ENCODE measurements at places on chromosomes 2 and 18.

- DNase-seq = peak; percentile 57
Observed at GRCh38 chr18:27921904-27922751, 254.8 kb downstream of the CDH2 start.

DNA sequence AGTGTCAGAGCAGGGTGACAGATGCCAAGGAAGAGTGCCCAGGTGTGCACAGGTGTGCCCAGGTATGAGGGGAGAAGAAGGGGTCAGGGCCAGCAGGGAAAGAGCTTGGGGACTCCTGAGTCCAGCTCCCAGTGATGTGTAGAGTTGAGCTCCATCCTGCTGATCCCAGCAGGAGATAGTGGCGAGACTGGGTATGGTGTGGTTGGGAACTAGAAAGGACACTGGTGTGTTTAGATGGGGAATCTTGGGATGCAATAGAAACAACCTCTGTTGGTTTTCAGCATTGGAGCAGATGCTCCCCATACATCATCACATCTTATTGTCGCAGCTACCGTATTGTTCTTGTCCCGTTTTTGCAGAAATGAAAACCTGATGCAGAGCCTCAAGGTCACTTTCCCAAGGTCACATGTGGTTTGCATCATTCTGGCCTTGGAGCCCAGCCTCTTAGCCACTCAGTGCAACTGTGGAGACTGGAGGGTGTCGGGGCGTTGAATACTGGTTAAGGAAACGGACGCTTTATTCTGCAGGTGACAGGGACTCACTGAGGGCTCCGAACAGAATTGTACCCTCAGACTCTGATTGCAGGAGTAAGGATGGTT, 166.7 kb downstream of the AGAP1 start:
- DNase-seq = no peak

- DNase-seq = no peak
Observed at GRCh38 chr2:236593531-236593930, 23.9 kb downstream of the ACKR3 start.

GRCh38 chr2:16273111-16273510, 332.8 kb downstream of the MYCN start:
- no peak for DNase-seq

- DNase-seq = no peak
Observed at GRCh38 chr2:128307595-128307994, 11.1 kb downstream of the HS6ST1 start.

DNA sequence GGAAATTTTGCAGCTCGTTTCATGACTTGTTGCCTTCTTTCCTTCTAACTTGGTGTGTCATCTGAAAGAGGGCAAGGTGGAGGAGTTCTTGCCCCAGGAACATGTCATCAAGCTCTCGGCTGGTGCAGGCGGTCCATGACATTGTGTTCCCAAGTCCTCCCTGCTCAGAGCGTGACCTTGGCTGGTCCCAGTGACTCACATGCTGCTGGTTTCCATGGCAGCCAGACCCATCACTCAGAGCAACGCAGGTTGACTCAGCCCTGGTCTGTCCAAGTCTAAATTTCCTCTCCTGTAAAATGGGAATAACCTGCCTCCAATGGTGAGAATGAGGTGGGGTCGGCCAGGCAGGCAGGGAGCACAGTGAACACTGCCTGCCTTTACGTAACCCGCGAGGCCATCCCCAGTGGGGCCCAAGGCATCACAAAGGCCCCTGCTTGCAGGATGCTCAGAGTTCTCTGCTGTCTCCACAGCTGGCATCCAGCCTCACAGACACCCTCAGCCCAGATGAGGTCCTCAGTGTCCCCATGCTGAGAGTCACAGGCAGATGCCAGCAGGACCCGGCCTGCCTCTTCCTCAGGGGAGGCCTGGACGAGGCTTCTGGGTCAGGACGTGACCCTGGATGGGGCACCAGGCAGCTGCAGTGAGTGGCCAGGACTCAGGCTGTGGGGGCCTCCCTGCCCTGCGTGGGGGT, 143.7 kb downstream of the TPO start:
- no peak for DNase-seq

DNA sequence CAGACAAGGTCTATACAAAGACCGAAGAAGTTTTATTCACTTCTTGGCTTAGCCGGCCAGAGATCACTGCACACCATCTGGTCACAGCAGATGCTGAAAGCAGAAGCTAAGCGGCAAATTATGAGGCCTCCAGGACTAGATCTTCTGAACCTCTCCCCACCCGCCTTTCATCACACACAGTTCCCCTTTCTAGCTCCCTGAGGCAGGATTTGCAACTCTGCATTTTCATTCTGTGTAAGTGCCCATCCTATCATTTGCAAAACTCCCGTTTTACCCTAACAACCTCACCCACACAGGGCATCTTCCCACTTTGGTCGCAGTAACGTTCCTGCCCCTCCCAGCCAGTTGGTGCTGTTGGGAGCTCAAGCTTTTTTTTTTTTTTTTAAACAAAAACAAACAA, 3.1 kb upstream of the MOB1A start:
- no peak for DNase-seq

GRCh38 chr18:57859314-57859713, 56.2 kb upstream of the ATP8B1 start:
- peak; percentile 30 for DNase-seq

DNA sequence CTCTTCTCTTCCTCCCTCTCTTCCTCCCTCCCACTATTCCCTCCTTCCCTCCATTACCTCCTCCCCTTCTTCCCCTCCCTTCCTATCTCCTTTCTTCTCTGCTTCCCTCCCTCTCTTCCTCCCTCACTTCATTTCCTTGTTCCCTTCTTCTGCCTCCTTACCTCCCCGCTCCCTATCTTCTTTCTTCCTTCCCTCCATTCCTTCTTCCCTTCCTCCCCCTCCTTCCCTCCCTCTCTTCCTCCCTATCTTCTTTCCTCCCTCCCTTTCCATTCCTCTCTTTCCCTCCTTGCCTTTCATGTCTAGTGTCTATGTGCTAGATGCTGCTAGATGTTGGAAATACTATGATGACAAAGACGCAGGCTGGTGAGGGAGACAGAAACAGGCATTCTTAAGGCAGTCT, 246.0 kb downstream of the TDRD15 start:
- DNase-seq = no peak

GRCh38 chr2:29193681-29194080, 78.5 kb downstream of the CLIP4 start:
- DNase-seq = no peak

DNA sequence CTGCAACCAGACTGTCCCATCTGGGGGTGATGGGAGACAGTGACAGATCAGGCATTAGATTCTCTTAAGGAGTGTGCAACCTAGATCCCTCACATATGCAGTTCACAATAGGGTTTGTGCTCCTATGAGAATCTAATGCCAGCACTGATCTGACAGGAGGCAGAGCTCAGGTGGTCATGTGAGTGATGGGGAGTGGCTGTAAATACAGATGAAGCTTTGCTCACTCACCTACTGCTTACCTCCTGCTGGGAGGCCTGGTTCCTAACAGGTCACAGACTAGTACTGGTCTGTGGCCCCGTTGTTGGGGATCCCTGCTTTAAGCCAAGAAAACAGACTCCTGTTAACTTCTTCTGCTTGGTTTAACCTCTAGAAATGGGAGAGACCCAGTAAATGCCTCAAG, 3.2 kb downstream of the CYP27A1 start:
- no peak for DNase-seq

DNA sequence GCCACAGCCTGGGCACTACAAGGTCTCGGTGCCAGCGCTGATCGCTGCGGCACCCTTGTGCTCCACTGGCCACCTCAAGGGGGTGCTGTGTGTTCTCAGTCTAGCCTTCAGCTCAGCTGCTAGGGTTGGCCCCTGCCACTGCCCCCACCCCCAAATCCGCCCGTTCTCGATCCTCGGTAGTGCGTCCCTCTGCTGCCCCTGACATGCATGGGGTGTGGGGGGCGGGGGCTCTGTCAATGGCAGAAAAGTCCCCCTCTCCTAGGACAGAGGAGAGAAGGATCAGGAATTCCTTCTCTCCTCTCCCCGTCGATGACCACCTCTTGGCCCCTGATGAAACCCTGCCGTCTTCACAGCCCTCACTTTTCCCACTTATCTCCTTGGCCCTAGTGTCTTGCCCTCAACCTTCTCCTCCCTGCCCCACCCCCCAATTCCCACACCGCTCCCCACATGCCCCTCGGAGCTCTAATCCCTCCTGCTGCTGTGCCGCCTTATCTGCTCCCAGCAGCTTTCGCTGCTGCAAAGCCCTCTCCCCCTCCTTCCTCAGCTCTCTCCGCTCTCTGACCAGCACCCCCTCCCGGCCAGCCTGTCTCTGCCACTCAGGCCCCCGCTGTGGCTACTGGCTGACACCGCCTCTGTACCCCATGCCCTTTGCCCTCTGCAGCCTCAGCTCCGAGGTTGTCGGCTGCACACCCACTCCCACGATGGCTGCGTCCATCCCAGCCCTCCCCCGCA, 4.3 kb upstream of the ASIC4 start:
- no peak for DNase-seq

GRCh38 chr18:42100911-42101310, 145.9 kb downstream of the PIK3C3 start:
- no peak for DNase-seq

GRCh38 chr18:366466-367061, 98.7 kb upstream of the THOC1 start:
- DNase-seq = no peak

GRCh38 chr2:85621338-85621737, 5.4 kb downstream of the USP39 start:
- no peak for DNase-seq

GRCh38 chr18:62522178-62522503, 684 bp upstream of the ZCCHC2 start:
- DNase-seq = peak; percentile 12

DNA sequence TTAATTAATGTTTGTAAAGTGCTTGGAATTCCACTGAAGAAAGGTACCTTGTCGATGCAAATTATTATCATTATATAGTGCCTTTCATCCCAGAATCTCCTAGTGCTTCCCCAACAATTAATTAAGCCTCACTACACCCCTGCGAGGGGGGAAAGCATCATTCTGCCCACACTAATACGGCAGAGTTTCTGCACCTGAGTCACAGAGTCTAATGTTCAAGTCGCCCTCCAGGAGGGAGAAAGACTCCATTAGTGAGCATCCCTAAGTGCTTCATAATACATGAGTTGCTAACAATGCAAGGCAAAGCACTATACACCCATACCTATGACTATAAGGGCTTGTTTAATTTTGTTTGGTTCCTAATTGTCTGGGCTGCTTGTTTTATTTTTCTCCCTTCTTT, 25.4 kb upstream of the NRP2 start:
- no peak for DNase-seq

- no peak for DNase-seq
Observed at GRCh38 chr2:241235859-241236593, 47.5 kb downstream of the ANO7 start.
